Activated CD8-positive, alpha-beta T cell treated with anti-CD3 and anti-CD28 coated beads for 36 hours (primary cell): ENCODE measurements at places on chromosomes 7 and 10.

- DNase-seq, result no peak
These were observed 221.3 kb downstream of the PTPRN2 start for GRCh38 chr7:158366346-158366745.

GRCh38 chr7:138350701-138351357 lies 109.2 kb upstream of the TRIM24 start:
- no peak for DNase-seq

GRCh38 chr10:86535132-86535882 lies 13.7 kb upstream of the WAPL start:
- no peak for DNase-seq

DNA sequence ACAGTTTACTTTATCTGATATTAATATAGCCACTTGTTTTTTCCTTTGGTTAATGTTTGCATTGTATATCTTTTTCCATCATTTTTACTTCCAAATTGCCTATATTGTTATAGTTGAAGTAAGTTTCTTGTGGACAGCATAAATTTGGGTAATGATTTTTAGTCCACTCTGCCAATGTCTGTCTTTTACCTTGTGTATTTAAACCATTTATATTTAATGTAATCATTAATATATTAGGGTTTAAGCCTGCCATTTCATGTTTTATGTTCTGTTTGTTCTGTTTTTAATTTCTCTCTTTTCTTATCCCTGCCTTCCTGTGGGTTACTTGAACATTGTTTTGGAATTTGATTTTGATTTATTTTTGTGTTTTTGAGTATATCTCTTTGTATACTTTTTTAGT lies 12.8 kb upstream of the NOD1 start:
- DNase-seq, result no peak

GRCh38 chr10:133349577-133350011 lies 2.4 kb downstream of the PRAP1 start:
- no peak for DNase-seq

GRCh38 chr7:105281966-105282365 lies 106.8 kb downstream of the SRPK2 start:
- no peak for DNase-seq
